ENCODE measurements at places on chromosomes 13 and 19. TPM values are rescaled to one million over a fixed set of nuclear protein-coding genes. Genes with fewer than 3 reads are reported as not detected.
A peak's percentile ranks its signal among the peaks of the same experiment; 100 is the strongest.

The TMEM147 gene
- total RNA-seq: 121 TPM

The SYCN gene
- total RNA-seq: not detected

The LILRB2 gene
- total RNA-seq: not detected

- peaks cover 1% of the 10 kb centered on the region for H3K4me1 ChIP-seq
- no peak overlapping the region for H3K27ac ChIP-seq
- H3K4me3 ChIP-seq: no peak overlapping the region
- no peak for DNase-seq
Observed at GRCh38 chr13:113877149-113877990, 13.5 kb upstream of the GAS6 start.

GRCh38 chr13:37680137-37680536, 81.6 kb upstream of the POSTN start:
- no peak overlapping the region for H3K27ac ChIP-seq
- H3K36me3 ChIP-seq: no peaks in the 10 kb centered on the region
- H3K27me3 ChIP-seq: no peaks in the 10 kb centered on the region
- H3K4me3 ChIP-seq: no peak overlapping the region
- no peak for DNase-seq
- no peaks in the 10 kb centered on the region for H3K4me1 ChIP-seq

DNA sequence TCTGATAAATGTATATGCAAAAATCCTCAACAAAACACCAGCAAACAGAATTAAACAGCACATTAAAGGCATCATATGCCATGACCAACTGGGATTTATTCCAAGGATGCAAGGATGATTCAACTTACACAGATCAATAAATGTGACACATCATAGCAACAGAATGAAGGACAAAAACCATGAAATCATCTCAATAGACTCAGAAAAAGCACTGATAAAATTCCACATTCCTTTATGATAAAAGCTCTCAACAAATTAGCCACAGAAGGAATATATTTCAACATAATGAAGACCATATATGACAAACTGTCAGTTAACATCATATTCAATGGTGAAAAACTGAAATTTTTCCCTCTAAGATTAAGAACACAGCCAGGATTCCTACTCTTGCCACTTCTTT, 691.6 kb downstream of the DIAPH3 start:
- no peak overlapping the region for H3K27ac ChIP-seq
- peaks cover 6% of the 10 kb centered on the region for H3K27me3 ChIP-seq
- H3K36me3 ChIP-seq: no peaks in the 10 kb centered on the region

DNA sequence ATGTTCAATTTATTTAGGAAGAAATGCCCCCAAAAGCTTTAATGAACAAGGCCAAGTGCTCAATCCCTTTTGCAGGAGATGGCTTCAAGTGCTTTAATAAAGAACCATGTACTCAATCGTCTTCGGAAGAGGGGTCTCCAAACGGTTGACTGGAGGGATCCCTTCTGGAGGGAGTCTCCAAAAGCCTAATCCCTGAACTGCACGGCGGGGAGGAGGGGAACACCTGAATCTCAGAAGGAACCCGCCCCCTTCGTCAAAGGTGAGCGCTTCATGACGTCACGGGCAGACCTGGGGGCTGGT, 505 bp downstream of the PAF1 start:
- DNase-seq: no peak
- H3K4me3 ChIP-seq: peak overlapping the region; percentile 98
- peak overlapping the region; percentile 96 for H3K27ac ChIP-seq
- no peaks in the 10 kb centered on the region for H3K27me3 ChIP-seq

DNA sequence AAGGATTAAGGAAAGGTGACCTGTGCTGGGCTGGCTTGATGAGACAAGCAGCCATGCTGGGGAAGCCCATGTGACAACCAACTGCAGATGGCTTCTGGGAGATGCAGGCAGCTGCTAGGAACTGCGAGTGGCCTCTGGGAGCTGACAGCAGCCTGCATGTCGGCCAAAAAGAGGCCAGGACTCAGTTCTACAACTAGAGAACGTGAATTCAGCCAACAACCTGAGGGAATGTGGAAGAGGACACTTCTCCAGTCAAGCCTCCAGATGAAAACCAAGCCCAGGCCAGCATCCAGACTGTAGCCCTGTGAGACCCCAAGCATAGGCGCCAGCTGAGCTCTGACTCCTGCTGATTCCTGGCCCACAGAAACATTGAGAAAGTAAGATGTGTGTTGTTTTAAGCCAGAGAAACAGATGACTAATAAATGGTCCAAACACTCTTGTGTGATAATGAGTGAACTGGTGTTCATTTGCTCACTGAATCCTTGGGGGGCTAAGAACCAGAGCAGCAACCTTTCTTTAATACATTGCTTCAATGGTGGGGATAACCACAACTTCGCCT, 45.0 kb downstream of the SLC7A1 start:
- H3K36me3 ChIP-seq: peaks cover 73% of the 10 kb centered on the region
- DNase-seq: no peak
- no peak overlapping the region for H3K4me3 ChIP-seq
- no peak overlapping the region for H3K27ac ChIP-seq
- H3K27me3 ChIP-seq: no peaks in the 10 kb centered on the region

- H3K27ac ChIP-seq: no peak overlapping the region
- H3K4me1 ChIP-seq: no peaks in the 10 kb centered on the region
- H3K4me3 ChIP-seq: no peak overlapping the region
- H3K36me3 ChIP-seq: no peaks in the 10 kb centered on the region
Observed at GRCh38 chr13:110194451-110194850, 112.5 kb downstream of the COL4A1 start.

GRCh38 chr13:76667551-76667950, 218.7 kb downstream of the KCTD12 start:
- no peaks in the 10 kb centered on the region for H3K36me3 ChIP-seq
- H3K4me3 ChIP-seq: no peak overlapping the region
- no peak for DNase-seq
- no peaks in the 10 kb centered on the region for H3K4me1 ChIP-seq
- H3K27ac ChIP-seq: no peak overlapping the region
- H3K27me3 ChIP-seq: peaks cover 5% of the 10 kb centered on the region

All from activated T-helper 2 cell treated with anti-CD3 and anti-CD28 coated beads, Interferon-gamma antibody, Interleukin-2, Interleukin-4, amounts not matched to agents 10 μg/mL and 5 μg/mL and 100 μg/mL, durations not matched to agents 14 hours and 24 hours and 36 hours (primary cell).